ENCODE measurements at places on chromosomes 16 and 17. TPM values are rescaled to one million over a fixed set of nuclear protein-coding genes. Genes with fewer than 3 reads are reported as not detected.

CRHR1 gene
- not detected for total RNA-seq

CD68 gene
- not detected for total RNA-seq

CD300H gene
- total RNA-seq, result not detected

CSH1 gene
- not detected for total RNA-seq

DNA sequence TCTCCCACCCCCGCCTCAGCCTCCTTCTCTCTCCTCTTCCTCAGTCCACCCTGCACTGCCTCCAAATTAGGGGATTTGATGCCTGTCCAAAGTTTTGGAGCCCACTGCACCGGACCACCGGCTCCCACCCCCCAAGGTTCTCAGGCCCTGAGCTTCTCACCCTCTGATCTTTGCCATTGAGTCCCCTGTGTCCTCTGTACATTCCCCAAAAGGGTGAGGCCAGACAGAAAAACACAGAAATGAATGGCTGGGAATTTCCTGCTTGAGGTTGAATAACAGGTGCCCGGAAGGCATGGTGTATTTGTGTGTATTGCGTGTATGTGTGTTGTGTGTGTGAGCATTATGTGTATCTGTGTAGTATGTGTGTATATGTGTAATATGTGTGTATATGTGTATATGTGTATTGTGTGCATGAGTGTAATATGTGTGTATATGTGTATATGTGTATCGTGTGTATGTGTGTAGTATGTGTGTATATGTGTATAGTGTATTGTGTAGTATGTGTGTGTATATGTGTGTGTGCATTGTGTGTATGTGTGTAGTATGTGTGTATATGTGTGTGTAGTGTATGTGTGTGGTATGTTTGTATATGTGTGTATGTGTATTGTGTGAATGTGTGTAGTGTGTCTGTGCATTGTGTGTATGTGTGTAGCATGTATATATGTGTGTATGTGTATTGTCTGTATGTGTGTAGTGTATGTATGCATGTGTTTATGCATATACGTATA is 16.0 kb upstream of the CCL17 start:
- no peak for DNase-seq

DNA sequence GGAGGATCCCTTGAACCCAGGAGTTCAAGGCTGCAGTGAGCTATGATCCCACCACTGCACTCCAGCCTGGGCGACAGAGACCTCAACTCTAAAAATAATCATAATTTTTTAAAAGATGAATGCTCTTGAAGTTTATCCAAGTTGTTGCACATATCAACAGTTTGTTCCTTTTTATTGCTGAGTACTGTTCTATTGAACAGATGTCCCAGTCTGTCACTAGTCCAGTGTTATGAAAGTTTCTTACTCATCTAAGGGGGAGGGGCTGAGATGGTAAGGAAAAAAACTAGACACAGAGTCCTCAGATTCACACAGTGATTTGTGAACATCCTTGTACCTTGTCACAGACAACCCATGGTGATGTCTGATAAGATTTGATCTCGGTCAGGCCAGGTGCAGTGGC is 3.9 kb downstream of the ACAP1 start:
- no peak for DNase-seq

DNA sequence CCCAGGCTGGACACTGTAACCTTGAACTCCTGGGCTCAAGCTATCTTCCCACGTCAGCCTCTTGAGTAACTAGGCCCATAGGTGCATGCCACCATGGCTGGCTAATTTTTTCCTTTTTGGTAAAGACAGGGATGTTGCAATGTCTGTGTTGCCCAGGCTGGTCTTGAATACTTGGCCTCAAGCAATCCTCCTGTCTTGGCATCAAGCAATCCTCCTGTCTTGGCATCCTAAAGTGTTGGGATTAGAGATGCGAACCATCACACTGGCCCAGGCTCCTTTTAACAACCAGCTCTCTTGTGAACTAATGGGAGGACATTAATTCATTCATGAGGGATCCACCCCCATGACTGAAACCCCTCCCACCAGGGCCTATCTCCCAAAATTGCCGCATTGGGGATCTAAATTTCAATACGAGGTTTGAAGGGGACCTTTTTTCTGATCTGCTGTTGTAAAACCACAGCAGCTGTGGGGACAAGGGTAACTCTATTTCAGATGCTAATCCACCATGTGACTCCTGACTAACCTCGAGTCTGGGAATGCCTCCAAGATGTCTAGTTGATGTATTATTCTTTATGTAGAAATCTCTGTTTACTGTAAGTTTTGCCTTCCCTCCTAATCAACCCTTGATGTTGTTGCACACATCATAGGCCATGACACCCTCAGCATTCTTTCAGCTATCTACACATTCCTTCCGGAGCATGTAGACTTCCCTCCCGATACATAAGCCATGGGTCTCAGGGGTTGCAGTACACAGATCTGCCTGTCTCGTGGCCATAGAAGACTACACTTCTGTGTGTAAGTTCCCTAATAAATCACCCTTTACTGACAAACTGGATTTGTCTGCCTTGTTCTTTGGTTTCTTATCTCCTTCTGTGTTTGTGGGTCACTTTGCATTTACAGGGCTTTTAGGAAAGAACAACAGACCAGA is 37.6 kb downstream of the RNF112 start:
- DNase-seq, result no peak

GRCh38 chr16:82319038-82319437 is 149.0 kb upstream of the MPHOSPH6 start:
- DNase-seq, result no peak

- no peak for DNase-seq
Observed at GRCh38 chr17:4579678-4580077, 4.7 kb upstream of the SMTNL2 start.

- DNase-seq, result no peak
Observed at GRCh38 chr17:9074131-9074530, 52.8 kb downstream of the NTN1 start.

- DNase-seq, result no peak
Observed at GRCh38 chr16:984121-984694, 2.6 kb downstream of the SOX8 start.

GRCh38 chr16:11016524-11016988 is 72.2 kb downstream of the CLEC16A start:
- no peak for DNase-seq

Measured in progenitor cell of endocrine pancreas (in vitro differentiated cells).